ENCODE measurements at places on chromosomes 5 and 9.

- H3K4me1 ChIP-seq = no peaks in the 10 kb centered on the region
- H3K27ac ChIP-seq = no peak overlapping the region
- DNase-seq = no peak
- no peak overlapping the region for H3K4me3 ChIP-seq
- H3K27me3 ChIP-seq = peaks cover 3% of the 10 kb centered on the region
Observed at GRCh38 chr5:131877873-131878272, 67.6 kb downstream of the MEIKIN start.

DNA sequence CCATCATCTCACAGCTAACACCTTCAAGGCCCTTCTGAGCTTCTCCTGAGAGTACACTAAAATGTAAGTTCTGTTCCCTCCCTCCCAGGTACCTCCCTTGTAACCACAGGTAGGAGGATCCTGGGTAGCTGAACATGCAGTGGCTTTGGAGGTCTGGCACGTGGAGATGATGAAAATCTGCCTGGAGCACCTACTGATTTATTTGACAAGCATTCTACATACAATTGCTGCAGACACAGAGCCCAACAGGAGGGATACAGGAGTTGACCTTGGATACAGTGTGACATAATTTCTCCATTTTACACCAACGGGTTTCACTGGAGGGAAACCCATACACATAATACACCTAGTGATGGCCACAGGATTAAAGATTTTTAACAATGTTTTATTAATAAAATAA, 478.7 kb downstream of the SEMA5A start:
- no peaks in the 10 kb centered on the region for H3K36me3 ChIP-seq
- no peak overlapping the region for H3K4me3 ChIP-seq
- H3K4me1 ChIP-seq = no peaks in the 10 kb centered on the region
- DNase-seq = no peak
- H3K27ac ChIP-seq = no peak overlapping the region

- DNase-seq = no peak
- H3K27ac ChIP-seq = no peak overlapping the region
- H3K27me3 ChIP-seq = no peaks in the 10 kb centered on the region
- no peaks in the 10 kb centered on the region for H3K36me3 ChIP-seq
Observed at GRCh38 chr9:76092572-76092971, 202.1 kb downstream of the PCSK5 start.

DNA sequence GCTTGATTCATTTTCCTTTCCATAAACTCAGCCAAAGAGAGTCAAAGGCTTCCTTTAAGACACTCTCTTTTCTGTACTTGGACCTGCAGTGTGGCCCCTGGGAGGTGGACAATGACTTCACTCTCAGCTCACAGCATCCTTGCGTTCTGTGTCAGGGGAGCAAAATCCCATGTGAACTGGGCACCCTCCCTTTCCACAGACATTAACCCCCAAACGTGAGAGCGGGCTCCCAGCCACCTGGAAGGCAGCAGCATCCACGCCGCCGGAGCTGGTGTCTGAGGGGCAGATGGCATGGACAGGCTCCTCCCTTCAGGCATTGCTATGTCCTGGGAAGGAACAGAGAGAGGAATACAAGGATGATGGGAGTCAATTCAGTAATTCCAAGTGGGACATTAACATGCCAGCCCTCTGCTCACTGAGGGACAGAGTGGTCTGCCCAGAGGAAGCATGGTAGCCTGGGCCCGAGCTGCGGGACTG, 39.5 kb downstream of the TRIP13 start:
- H3K27ac ChIP-seq = no peak overlapping the region
- H3K4me1 ChIP-seq = no peaks in the 10 kb centered on the region
- no peak for DNase-seq

DNA sequence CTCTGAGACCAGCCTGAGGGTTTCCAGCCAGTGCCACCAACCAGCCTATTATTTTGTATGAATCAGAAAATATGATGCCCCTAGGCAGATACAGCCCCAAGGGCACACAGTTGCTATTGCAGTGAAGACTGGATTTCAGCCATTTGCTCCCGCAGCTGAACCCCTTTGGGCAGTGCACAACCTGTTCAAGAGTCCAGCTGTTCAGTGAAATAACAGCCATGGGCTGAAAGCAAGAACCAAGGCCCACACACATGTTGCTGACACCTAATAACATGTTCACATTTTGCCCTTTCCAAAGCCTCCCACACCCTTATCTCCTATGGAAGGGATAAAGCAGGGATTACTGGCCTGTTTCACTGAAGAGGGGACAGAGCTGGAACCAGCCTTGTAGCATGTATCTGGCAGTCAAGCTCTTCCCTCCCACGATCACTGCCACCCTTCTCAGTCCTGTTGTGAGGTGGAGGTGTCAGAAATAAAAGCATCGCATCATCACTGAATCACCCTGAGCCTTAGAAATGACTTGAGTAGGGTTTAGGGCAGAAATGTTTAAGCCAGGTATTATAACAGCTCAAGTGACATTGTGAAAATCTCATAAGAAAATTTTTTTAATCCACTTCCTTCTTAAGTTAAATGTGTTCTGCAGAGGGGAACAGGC, 137.1 kb upstream of the FSTL4 start:
- H3K4me3 ChIP-seq = no peak overlapping the region
- no peak overlapping the region for H3K27ac ChIP-seq
- DNase-seq = no peak
- no peaks in the 10 kb centered on the region for H3K27me3 ChIP-seq
- H3K4me1 ChIP-seq = no peaks in the 10 kb centered on the region

GRCh38 chr9:114434878-114435311, 47.1 kb upstream of the AKNA start:
- H3K27ac ChIP-seq = no peak overlapping the region
- H3K4me1 ChIP-seq = no peaks in the 10 kb centered on the region
- no peak overlapping the region for H3K4me3 ChIP-seq
- no peaks in the 10 kb centered on the region for H3K27me3 ChIP-seq

DNA sequence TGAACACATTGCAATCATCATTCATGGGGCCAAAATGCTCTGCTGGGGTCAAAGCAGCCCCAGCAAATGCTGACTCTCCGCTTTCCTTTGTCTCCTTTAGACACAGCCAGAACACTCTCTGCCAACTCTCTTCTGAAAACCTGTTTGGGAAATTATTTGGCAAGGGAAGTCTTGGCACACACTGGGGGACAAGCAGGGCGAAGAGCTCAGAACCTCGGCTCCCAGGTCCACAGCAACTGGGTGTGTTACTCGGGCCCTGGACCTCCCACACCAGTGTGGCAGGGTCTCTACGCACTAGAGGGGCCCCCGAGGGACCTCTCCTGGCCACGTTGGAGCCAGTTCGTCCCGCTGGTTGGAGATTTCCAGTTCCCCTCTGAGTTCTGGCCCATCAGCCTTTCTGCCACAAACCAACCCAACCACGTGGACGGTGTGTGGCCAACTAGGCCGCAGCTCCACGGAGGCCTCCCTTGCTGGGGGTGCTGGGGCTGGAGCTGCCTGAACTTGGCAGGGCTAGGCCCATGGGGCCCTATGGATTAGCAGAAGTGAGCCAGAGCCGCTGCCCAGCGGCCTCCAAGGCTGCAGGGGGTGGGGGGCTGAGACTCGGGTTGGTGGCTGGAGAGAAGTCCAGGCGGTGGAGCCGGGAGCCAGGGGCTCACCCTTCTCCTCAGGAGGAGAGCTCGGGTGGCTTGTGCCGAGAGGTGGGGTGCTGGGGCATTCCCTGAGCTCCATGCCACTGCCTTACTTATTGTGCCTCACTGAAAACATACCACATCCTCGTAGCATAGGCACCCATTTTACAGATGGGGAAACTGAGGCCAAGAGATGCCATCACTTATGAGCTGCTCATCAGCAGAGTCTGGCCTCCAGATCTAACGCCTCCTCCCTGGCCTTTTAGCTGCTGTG, 46.8 kb upstream of the RNU6ATAC start:
- H3K4me1 ChIP-seq = peaks cover 10% of the 10 kb centered on the region
- no peak overlapping the region for H3K27ac ChIP-seq
- H3K27me3 ChIP-seq = peaks cover 2% of the 10 kb centered on the region
- no peak overlapping the region for H3K4me3 ChIP-seq
- no peak for DNase-seq

- H3K4me1 ChIP-seq = no peaks in the 10 kb centered on the region
- H3K27ac ChIP-seq = no peak overlapping the region
Observed at GRCh38 chr5:170545313-170545712, 41.5 kb downstream of the KCNIP1 start.

DNA sequence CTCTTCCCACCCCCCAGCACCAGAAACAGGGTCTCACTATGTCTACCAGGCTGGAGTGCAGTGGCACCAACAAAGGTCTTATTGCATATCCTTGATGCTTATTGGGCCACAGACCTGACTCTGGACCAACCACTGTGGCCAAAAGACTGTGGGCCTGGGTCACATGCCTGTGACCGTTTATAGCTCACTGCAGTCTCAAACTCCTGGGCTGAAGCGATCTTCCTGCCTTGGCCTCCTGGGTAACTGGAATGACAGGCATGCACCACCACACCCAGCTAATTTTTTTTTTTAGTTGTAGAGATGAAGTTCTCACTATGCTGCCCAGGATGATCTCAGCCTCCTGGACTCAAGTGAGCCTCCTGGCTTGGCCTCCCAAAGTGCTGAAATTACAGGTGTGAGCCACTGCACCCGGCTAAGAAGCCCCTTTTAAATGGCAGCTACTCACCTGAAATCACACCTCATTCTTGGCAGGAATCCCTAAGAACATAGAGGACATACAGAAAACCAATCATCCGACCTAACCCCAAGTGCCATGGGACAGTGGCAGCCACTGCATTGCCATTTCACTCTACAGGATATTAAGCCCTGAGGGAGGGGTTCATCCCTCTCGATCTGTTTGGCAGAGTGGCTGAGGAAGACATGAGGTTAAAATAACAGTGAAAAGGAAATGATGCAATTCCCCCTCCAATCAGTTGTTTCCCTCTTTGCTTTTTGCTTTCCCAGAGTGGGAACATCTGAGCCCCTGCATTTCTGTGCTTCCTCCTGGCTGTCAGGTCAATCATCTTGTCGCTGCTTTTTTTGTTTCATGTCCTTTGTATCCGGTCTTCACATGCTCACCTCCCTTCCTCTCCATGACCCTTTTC, 74.6 kb downstream of the LRRC70 start:
- H3K27ac ChIP-seq = no peak overlapping the region
- H3K27me3 ChIP-seq = no peaks in the 10 kb centered on the region
- no peak for DNase-seq
- no peak overlapping the region for H3K4me3 ChIP-seq
- no peaks in the 10 kb centered on the region for H3K36me3 ChIP-seq
- no peaks in the 10 kb centered on the region for H3K4me1 ChIP-seq

- H3K27me3 ChIP-seq = peaks cover 27% of the 10 kb centered on the region
- H3K36me3 ChIP-seq = no peaks in the 10 kb centered on the region
- H3K27ac ChIP-seq = no peak overlapping the region
Observed at GRCh38 chr5:168879331-168879730, 300.2 kb upstream of the PANK3 start.

DNA sequence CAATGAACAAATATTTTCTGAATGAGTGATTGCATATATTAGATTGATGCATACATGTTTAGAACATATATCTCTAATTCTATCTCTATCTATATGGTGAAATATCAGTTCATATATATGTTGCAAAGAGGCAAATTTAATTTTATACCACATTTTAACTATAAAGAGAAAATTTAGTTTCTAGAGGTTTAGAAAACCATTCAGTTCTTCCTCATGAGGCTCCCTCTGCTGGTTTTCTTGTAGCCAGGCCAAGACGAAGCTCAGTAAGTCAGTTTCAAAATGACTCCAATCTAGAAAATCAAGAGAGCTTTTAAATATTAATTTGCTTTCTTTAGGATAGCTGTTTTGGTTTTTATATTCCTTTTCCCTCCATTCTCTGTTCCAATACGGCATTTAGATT, 312.1 kb downstream of the TMEM232 start:
- no peaks in the 10 kb centered on the region for H3K27me3 ChIP-seq
- H3K36me3 ChIP-seq = no peaks in the 10 kb centered on the region
- H3K27ac ChIP-seq = no peak overlapping the region
- DNase-seq = no peak
- H3K4me1 ChIP-seq = no peaks in the 10 kb centered on the region

- H3K4me3 ChIP-seq = peak within 1 kb of the TSS; percentile 71
- H3K4me1 ChIP-seq = peaks cover 7% of the 10 kb centered on the region
- no peak within 1 kb of the TSS for H3K27ac ChIP-seq
- no peak for DNase-seq
- H3K27me3 ChIP-seq = peaks cover 23% of the 10 kb centered on the region
Observed at GRCh38 chr9:129665389-129665775, at the start of gene PRRX2. Gene PRRX2, plus strand, starts transcription at chr9:129665647. Its CDS starts 221 bp downstream, at chr9:129665868.

- DNase-seq = no peak
- H3K36me3 ChIP-seq = no peaks in the 10 kb centered on the region
- peaks cover 6% of the 10 kb centered on the region for H3K27me3 ChIP-seq
- H3K4me3 ChIP-seq = no peak overlapping the region
- no peak overlapping the region for H3K27ac ChIP-seq
Observed at GRCh38 chr5:111517853-111518501, 5.6 kb upstream of the STARD4 start.

DNA sequence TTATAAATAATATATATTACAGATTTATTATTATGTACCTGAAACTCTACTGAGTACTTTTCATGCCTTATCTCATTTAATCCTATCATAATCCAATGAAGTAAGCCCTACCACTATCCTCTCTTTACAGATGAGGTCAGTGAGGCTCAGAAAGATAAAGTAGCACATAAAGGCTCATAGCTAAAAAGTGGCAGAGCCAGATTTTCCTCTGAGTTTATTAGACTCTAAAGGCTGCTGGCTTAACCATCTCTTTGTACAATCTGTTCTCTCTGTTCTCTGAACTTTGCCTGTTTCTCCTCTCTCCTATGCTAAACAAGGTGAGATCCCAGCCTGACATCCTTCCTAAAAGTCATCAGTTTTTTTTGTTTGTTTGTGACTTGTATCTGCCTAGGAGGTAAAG, 311.2 kb downstream of the KCTD16 start:
- DNase-seq = no peak
- H3K4me3 ChIP-seq = no peak overlapping the region
- no peaks in the 10 kb centered on the region for H3K4me1 ChIP-seq
- H3K27me3 ChIP-seq = no peaks in the 10 kb centered on the region

All from activated B cell treated with CpG ODN at 0.5 μM for 24 hours (primary cell).